ENCODE measurements at places on chromosomes 2 and 18.

DNA sequence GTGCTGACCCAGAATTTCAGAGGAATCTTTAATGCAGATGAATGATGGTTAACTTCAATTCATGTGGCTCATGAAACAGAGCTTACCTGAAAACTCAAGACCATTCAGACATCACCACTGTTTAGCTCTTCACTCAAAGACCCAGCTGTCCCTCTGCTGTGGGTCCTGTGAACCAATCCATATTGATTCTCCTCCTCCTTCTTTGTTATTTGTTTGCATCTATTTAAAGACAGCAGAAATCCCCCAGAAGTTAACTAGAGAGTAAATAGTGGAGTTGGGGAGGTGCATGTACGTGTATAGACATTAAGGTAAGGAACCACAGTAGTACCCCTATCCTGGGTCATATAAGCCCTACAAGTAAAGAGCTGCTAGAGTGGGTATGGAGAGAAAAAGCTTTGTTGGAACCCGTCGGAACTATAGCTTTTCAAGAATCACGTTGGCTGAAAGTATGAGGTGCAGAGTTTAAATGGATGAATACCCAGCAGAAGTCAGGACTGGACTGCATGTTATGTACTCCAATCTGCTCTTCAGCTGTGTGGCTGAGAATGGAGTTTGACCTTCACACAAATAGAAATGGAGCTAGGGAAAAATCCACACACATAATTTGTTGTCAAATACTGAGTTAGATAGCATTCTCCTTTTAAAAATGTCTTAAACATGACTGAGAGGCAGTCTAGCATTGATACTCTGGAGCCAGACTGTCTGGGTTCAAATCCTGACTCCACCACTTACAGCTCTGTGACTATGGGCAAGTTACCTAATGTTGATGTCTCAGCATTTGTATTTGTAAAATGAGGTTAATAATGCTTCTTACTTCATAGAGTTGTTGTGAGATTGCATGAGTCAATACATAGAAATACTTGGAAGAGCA, 81.7 kb upstream of the HK2 start:
- no peak for DNase-seq

GRCh38 chr2:69138793-69139459, 125.9 kb downstream of the ANTXR1 start:
- no peak for DNase-seq

DNA sequence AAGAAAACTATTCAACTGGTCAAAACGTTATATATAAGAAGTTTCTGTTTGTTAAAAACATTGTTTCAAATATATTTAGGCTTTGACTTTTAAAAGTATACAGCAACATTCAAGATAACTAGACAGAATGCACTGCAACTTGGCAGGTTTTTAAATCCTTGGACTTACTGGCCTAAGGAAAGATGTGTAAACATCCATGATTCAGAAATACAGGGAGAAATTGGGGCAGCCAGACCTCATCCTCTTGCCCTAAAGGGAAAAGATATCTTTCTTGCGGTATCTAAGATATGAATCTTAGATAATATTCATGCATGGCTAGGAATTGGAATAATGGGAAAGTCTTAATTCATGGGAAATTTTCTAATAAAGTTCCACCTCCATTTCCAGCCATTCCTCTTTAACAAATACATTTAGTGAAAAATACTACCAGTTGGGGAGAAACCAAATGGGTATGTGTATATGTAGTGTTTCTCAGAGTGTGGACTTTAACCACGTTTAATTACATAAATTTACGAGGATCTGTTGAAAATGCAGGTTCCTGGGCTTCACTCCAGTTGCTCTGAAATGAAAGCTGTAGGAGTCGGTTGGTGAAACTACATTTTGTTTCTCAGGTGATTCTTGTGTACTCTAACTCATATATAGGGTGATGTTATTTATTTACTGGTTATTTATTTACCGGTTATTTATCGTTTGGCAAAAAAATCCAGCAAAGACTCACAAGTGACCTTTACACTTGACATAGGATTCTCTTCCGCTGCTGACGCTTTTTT, 587 bp upstream of the TANK start:
- no peak for DNase-seq

- no peak for DNase-seq
These were observed 277.8 kb upstream of the SIX2 start for GRCh38 chr2:45287045-45287444.

DNA sequence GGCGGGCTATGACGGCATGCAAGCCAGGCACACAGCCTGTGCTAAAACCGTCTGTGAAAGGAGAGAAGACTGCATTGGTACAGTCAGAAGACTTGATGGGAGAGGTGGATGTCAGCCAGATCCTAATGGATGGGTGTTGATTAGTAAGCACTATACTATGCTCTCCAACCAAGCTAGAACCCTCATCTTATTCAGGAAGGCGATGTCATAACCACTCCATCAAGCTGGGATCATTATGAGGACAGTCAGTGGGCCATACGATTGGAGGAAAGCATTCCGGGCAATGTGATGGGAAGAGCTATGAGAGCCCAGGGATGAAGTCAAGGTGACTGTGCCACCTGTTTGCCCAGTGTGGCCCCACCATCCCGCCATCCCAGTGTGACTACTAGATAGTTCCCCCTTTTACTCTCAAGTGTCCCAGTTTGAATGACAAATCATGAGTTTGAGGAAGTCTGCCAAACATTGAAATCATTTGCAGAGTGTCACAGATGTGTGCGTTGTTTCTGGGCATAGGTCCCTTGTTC, 66.4 kb downstream of the MRPS9 start:
- no peak for DNase-seq

DNA sequence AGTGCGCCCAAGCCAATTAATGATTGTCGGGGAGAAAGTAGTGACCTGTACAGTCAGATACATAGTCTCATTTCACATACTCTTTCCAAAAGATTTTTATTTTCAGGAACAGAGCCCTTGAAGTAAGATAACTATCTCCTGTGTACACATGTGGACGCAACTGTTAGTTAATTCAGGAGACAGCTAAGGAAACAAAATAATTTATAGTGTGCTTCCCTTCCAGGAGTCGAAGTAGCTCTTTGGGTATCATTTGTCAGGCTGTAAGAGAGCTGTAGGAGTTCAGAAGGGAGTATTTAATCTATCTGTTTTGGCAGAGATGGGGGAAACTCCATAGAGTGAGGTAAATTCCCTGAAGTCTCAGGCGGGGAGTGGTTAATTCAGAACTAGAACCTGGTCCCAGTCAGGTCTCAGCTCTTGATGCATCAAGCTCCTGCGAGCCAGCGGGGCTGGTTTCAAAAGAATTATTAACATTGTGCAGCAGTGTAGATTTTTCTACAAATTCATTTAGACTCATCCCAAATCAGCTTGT, 63.0 kb downstream of the MAPK4 start:
- no peak for DNase-seq

DNA sequence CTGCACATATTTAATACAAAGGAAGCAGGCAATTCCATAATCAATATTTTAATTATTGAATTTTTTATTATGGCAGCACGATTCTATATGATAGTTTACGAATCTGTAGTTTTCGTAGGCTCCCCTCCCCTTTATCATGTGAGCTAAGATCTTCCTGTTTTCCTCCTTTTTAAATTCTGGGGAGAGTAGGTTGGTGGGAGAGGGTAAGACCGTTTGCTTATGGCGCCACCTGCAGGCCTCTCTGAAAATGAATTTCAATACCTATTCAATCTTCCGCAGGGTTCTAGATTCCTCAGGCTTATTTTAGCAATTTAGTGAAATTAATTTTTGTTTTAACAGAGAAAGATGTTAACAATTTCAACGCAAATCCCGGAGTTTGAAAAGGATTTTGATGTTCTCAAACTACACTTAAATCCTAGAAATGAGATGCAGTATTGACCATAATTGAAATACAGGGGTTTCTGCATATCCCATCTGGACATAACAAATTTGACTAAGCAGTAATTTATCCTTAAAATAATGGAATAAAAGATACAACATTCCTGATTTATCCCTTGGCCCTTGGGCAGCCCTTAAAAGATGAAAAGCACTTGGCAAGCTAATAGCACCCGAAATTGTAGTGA, 12.8 kb upstream of the GBX2 start:
- peak; percentile 31 for DNase-seq

- DNase-seq, result peak; percentile 12
These were observed 17.2 kb downstream of the UGGT1 start for GRCh38 chr2:128108166-128108565.

- DNase-seq, result no peak
These were observed 62.4 kb upstream of the ACVR1 start for GRCh38 chr2:157938556-157938955.

- DNase-seq, result no peak
These were observed 458.6 kb downstream of the FBXO15 start for GRCh38 chr18:73688851-73689711.

DNA sequence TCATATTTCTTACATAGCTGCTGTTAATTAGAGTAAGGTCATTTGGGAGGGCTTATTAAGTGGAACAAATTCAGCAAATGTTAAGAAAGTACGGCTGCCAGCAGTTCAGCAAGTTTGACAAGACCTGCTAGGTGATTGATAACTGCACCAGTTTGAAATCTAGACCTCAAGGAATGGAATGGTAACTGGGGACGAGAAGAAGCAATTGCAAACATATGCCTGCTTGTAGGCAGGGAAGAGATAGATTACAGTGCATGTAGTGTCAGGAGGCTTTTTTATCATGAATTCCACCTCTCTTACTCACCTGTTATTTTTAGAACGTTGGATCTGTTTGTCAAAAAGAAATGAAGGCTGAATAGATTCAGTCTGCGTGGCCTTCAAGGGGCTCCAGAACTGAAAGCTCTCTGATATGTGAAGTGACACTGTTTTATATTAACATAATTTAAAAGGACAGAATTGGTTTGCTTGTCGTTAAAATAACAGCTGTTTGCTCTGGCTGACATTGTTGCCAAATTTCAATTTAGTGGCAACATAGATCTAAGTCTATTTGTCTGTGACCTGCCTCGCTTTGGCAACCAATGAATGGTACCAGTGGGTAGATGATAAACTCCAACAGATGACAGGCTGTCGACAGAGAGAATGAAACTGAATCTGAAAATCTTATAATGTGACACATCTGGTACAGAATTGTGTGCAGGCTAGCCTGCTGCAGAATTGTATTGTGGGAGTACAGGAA, 199.3 kb downstream of the ZNF407 start:
- DNase-seq, result no peak

GRCh38 chr2:69997015-69997830, 35.8 kb upstream of the ASPRV1 start:
- no peak for DNase-seq

- DNase-seq, result no peak
These were observed 1.5 kb upstream of the UGP2 start for GRCh38 chr2:63840081-63840784.

DNA sequence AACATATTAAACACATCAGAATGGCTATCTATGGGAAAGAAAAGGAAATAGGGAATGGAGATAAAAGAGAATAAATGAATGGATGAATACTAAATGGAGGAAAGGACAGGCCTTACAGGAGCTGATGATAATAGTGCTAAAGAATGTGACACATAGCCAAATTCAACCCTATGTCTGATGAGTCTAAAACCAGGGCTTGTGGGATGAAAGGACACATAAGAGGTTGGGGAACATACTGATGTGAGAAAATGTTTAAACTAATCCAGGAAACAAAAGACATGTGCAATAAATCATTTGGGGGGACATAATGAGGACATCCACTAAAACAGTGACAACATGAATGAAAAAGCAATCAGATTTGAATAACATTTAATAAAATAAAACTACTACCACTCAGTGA, 120.0 kb downstream of the DYM start:
- DNase-seq, result no peak

DNA sequence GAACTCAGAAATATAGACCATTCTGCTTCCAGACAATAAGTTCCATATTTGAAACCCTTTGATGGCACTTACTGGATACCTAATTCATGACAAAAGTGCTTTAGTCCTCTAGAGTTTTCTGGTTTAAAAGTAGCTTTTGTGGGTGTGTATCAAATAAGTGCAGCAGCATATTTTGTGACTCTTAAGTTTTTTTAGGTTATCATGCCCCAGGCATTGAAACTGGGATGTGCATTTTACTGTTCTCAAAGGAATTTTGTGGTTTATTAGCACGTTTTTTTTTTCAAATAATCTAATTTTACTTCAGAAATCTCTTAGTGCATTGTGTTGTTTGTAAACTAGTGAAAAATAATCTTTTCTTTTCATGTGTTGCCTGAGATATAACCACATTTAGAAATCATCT, 1.5 kb downstream of the XRCC5 start:
- DNase-seq, result no peak

DNA sequence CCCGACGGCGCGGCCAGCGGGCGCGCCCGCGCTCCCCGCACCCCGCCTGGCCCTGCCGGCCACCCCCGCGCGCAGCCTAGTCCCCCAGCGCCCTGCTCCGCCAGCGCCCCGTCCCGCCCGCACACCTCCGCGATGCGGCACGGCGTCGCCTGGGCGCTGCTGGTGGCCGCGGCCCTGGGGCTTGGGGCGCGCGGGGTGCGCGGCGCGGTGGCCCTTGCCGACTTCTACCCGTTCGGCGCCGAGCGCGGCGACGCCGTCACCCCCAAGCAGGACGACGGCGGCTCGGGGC, 232 bp downstream of the SNED1 start:
- no peak for DNase-seq

DNA sequence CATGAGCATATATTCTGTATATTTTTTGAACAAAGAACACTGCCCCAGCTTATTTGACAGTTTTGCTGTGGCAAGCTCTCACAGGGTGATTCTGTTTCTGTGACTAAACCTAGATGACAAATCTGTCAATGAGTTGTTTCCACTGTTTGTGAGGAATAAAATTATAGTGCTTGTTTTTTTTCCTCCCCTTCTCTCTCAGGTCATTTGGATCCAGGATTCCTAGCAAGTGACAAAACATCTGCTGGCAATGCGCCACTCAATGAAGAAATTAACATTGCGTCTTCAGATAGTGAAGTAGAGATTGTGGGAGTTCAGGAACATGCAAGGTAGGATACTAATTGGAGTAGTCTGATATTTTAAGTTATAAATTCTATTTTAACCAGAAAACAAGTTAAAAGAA, 149.3 kb downstream of the HAUS1 start:
- no peak for DNase-seq

GRCh38 chr2:230000118-230000841, 68.4 kb downstream of the SLC16A14 start:
- no peak for DNase-seq

DNA sequence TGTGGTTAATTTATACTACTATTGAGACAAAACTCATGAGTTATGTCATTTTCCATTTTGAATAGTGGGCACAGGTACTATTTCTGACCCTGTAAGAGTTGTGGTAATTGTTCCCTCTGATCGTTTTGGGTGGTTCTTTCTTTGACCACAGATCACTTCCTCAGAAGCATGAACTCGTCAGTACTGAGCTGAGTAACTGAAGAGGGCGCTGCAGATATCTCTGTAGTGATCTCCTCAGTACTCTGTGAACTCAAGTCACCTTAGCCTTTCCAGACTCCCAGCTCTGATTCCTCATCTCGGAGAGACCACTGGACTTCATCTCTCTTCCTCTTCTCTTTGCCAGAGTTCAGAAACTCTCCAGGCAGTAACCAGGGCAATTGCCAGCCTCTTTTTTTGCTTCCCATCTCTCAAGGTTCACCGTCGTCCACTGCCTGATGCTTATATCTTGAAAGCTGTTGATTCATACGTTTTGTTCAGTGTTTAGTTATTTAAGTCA, 9.4 kb upstream of the IL1RL1 start:
- DNase-seq, result no peak
